Caudate nucleus (tissue), 63 donors: ENCODE measurements at places on chromosomes 7 and 10.

GRCh38 chr10:46239993-46240683 is 46.7 kb upstream of the ANTXRL start:
- no peak for DNase-seq

DNA sequence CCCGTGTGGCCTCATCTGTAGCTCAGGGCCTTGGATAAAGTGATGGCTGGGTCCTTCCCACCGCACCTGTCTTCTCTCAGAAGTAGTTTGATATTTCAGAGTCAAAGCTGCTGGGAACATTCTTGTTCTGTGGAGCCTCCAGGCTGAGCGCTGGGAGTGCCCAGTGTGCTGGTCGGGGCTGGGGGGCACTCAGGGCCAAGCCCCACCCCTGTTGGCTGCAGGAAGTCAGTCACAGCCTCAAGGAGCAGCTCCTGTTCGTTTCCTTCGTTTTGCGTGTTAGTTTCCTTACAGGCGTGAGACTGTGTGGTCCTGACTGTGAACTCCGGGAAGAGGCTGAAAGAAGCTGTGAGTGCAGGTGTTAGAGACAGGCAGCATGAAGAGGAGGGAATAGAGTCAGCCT is 33.2 kb downstream of the POR start:
- no peak for DNase-seq

DNA sequence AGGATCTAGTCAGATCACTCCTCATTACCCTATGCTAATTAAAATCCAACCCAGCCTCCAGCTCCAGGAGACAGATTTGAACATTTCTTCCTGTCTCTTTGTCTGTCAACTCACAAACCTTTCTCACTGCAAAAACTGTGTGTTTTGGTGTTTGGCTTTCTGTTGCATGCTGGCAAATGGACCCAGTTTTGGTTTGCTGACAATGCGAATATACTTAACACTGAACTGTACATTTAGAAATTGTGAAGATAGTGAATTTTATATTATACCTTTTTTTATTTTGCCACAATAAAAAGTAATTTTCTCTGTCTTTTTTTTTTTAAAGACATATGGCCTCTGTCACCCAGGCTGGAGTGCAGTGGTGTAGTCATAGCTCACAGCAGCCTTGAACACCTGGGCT is 18.3 kb upstream of the TNPO3 start:
- no peak for DNase-seq

- no peak for DNase-seq
Observed at GRCh38 chr7:80614851-80615271, 23.6 kb upstream of the CD36 start.

- DNase-seq, result no peak
Observed at GRCh38 chr7:90958647-90959046, 305.6 kb upstream of the FZD1 start.

GRCh38 chr7:24910551-24911212 is 69.3 kb downstream of the OSBPL3 start:
- DNase-seq, result no peak

DNA sequence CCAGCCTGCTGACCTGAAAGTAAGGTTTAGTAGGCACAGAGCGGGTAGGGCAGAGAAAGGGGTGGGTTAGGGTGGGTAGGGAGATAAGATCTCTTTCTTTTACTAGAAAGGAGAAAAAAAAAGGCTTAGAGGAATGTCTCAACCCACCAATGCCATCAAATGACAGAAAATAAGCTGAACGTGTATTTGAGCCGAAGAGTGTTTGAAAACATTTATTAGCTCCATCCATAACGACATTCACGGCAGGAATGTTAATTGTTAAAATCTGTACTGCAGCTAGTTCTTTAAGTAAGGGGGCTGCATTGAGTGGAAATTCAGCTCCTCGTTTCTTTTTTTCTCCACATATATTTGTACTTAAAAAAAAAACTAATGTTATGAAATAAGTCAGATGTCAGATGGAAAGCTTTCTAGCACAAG is 63.7 kb upstream of the ARID5B start:
- DNase-seq, result no peak

GRCh38 chr10:114609518-114610426 is 48.3 kb downstream of the ABLIM1 start:
- DNase-seq, result no peak

- no peak for DNase-seq
Observed at GRCh38 chr7:3533040-3533439, 232.0 kb downstream of the SDK1 start.

DNA sequence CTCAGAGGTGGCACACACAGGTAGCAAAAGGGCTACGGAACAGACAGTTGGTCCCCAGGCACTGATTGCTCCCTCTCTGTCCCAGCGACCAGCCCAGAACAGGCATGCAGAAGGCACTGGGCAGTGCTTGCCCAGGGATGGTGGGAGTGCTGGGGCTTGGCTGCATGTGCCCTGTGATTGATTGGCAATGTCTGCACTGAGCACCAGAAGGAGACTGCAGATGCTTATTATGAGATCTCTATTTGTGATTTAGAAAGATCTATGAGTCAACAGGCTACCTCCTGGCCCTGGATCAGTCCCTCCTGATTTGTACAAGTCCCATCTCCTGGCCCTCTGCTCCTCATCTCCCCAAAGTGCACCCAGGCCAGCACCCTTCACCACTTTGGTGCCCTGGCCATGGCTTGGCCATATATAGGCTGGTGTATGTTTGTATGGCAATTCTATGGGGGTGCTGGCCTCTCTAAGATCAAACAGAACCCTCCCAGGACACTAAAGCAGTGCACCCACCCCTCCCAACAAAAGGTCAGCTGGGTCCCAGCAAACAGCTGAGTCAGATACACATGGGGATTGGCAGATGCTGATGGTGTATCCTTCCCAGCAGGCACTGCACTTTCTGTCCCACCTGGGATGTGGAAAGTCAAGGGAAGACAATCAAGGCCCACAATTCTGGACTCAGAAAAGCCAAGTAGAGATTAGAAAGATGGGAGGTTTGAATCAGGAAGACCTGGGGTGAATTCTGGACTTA is 30.9 kb downstream of the CAMK2B start:
- DNase-seq, result no peak

DNA sequence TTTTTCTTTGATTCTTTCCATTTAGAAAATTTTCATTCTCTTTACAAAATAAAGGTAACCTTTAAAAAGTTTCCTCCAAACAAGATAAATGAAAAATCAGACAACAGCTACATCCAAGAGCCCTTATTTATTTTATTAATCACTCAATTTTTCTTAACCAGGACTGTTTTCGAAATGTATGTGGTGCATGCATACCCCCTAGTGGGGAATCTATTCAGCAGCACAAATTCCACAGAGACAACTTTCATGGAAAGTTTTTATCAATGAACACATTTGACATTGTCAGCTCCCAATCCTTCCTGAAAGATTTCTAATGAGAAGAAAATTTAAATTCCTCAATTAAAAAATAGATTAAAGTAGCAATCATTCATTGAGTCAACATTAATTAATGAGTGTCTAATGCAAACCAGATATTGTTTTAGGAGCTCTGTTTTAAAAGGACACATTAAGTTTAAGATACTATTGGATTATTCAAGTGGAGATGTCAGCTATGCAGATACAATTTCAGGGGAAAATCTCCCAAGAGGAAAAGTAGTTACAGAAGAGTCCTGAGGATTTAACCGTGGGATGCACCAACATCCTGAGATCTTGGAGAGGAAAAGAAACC is 5.2 kb upstream of the HTR7 start:
- no peak for DNase-seq

- no peak for DNase-seq
Observed at GRCh38 chr7:137962875-137963507, 38.9 kb downstream of the CREB3L2 start.

- DNase-seq, result no peak
Observed at GRCh38 chr7:29839302-29839701, 33.0 kb downstream of the WIPF3 start.

GRCh38 chr7:121831351-121831750 is 41.6 kb upstream of the PTPRZ1 start:
- no peak for DNase-seq

DNA sequence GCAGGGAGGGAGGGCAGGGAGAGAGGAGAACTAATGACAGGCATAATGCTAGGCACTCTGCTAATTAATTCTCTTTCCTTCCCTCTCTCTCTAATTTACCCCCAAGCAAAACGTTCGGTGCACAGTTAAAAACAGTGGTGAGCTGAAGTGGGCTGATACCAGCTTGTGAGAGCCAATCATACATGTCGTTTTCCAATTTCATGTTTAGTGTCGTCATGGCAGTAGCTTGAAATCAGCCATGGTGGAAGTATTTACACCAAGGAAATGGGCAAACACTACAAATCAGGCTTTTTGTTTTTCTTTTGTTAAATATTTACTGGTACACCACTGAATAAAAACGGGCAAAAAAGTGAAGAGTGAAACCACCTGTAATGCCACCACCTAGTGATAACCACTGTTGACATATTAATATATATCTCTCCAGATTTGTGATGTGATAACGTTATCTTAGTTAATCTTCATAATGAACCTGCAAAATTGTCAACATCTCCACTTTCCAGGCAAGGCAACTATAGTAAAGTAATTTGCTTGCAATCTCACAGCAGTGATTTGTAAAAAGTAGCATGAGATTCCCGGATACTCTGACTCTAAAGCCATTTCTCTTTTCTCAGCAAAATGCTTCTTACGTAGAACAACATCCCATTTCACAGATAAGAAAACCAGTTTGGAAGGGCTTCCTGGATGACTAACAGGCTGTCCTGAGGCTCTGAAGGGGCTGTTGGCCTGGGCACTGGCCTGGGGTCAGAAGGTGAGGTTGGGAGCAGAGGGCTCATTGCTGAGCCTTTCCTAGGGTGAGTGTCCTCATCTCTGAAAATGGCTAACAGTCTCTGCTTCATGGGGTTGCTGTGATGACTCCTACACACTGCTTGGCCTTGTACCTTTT is 83.7 kb downstream of the ATXN7L1 start:
- DNase-seq, result no peak

- peak; percentile 59 for DNase-seq
Observed at GRCh38 chr10:3107426-3107961, 40.1 kb downstream of the PFKP start.

GRCh38 chr7:47217570-47218360 is 364.1 kb downstream of the TNS3 start:
- no peak for DNase-seq

DNA sequence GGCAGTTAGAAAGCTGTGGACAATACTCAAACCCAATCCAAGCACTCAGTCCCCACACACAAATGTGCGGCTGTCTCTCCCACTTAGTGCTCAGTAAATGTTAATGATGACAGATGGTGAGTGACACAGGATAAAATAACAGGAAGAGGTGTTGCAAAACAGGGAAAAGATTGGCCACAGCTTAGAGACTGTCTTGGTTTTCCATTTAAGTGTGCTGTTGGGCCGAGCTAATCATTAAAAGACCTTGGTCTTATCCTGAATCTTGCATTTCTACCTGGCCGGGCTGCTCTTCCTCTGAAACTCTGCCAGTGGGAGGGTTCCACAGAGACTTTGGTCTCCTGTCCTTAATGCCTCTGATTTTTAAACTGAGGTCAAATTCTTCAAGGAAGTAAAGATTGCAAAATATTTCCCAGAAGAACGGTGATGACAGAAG is 113.1 kb upstream of the RNF32 start:
- DNase-seq, result no peak

GRCh38 chr10:114027041-114027394 is 16.6 kb upstream of the ADRB1 start:
- DNase-seq, result no peak

DNA sequence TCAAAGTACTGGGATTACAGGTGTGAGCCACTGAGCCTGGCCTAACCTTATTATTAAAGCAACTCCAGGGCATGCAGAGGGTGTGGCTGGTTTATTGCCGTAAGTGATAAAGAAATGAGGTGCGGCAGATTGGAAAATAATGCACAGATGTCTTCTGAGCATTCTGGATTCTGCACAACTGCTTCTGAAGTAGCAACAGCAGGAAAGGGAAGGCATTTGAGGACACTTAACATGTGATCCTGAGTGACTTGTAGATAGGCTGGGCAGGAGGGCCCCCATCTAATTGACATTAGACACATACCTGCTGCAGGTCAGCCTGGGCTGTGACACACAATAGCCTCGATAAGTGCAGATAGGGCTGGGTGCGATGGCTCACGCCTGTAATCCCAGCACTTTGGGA is 5.6 kb downstream of the RHBDD2 start:
- DNase-seq, result no peak

DNA sequence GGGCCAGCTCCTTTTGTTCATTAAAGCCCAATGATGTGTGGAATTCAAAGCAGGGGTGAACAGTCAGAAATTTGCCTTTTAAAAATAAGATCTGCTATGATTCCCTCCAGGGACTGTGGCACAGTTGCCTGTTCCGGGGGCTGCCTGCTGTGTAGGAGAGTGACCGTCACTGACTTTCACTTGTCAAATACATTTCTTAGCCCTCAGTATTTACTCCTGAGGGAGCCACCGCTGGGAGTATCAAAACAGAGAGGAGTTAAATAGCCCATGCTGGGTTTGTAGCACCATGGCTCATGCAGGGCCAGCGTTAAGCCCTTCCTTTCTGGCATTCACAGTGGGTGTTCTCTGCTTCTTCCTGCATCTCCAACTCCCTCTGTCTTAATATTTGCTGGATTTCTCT is 897.8 kb downstream of the SORCS3 start:
- DNase-seq, result no peak

- DNase-seq, result peak; percentile 13
Observed at GRCh38 chr7:86926732-86927131, 132.7 kb downstream of the ELAPOR2 start.

- DNase-seq, result no peak
Observed at GRCh38 chr10:2122431-2123124, 385.3 kb upstream of the ADARB2 start.

GRCh38 chr7:51027106-51027934 is 244.6 kb upstream of the GRB10 start:
- DNase-seq, result no peak

DNA sequence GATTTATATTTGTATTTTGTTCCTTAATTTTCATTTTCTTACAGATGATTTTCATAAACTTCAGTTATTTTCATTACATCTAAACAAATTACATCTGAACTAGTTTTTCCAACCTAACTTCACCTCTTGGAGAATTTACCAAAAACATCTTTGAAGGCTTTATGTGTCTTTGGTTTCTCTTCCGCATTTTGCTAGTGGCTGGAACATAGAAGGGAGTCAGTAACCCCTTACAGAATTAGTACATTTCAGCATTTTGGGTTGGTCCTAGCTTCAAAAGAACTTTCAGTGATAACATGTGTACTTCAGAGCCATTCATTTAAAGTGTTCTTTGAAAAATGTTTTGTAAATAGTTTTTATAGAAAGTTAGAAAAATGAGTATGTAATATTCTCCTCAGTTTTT is 169.8 kb upstream of the MTPN start:
- no peak for DNase-seq

DNA sequence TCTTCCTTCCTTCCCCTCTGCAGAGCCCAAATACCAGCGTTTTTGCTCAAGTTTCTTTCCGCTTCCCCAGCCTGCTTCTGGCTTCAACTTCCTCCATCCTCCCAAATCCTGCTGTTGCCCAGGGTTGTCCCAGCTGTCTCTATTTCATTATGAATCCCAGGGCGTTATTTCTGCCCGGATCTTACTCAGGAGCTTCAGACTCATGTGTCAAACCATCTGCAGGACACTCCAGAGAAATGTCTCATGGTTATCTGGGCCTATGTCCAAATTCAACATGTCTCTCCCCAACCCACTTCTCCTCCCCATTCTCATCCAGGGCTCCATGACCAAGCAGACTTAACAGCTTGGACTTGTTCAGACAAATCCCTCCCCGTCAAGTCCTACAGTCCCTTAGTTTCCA is 15.6 kb downstream of the ARHGAP22 start:
- DNase-seq, result no peak
